Amniotic stem cell (primary cell): ENCODE measurements at places on chromosomes 1 and 21.
A peak's percentile ranks its signal among the peaks of the same experiment; 100 is the strongest.

DNA sequence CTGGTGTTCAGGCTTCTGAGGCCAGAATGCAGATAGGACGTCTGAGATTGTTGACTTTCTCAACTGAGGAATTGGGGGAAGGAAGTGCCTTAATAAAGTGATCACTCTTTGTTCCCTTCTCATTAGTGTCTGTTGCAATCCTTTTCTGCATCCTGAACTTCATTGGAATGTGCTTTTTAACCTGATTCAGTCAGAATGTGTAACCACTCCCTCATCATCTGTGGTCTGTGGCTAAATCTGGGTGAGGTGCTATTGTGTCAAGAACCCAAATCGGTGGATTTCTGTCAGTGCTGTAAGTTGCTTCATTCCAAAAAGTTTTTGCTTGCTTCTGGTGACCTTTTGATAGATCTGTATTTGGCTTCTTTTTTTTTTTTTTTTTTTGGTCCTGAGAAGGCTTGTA is 38.2 kb downstream of the ARID1A start:
- DNase-seq = no peak

- DNase-seq = no peak
These were observed 2.6 kb downstream of the KRTAP10-6 start for GRCh38 chr21:44589586-44590305.

GRCh38 chr1:222239130-222239529 is 308.8 kb downstream of the HHIPL2 start:
- no peak for DNase-seq

- DNase-seq = no peak
These were observed 15.5 kb downstream of the SLC6A17 start for GRCh38 chr1:110165761-110166231.

- no peak for DNase-seq
These were observed 110.9 kb downstream of the KCNN3 start for GRCh38 chr1:154759196-154759595.

DNA sequence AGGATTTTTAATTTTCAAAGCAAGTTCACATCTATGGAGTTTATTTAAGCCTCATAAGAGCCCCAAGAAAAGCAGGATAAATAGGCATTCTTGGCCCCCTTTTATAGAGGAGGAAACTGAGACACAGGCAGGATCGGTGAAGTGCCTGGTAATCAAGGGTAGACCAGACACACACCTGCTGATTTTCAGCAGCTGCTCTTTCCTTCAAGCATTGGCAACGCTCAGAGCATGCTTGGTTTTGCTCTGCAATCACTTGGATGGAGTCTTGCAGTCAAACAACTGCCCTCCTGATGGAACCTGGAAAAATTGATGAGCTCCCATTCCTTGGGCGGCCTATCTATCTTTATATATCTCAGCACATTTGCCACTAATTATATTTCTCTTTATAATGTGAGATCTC is 478.9 kb upstream of the CAMK1G start:
- no peak for DNase-seq

DNA sequence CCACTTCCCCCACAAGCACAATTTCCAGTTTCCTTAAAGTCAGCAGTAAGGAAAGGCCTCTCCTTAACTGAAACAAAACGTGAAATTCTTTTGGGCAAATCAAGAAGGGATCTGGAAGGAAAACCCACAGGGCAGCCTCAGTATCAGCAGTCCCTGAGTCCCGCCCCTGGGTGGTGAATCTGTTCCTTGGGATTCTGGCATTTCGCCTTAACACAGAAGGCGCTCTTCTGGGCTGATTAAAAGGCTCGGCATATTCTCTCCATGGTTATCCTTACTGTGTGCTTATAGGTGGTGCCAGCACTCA is 12.2 kb upstream of the RAB4A start:
- no peak for DNase-seq

GRCh38 chr1:207405814-207406213 is 48.3 kb upstream of the CR2 start:
- no peak for DNase-seq

GRCh38 chr1:67652800-67653199 is 32.2 kb upstream of the GADD45A start:
- no peak for DNase-seq

GRCh38 chr1:238950784-238951183 is 435.6 kb upstream of the CHRM3 start:
- no peak for DNase-seq

- DNase-seq = no peak
These were observed 68.1 kb upstream of the DNAH14 start for GRCh38 chr1:224861339-224861716.

DNA sequence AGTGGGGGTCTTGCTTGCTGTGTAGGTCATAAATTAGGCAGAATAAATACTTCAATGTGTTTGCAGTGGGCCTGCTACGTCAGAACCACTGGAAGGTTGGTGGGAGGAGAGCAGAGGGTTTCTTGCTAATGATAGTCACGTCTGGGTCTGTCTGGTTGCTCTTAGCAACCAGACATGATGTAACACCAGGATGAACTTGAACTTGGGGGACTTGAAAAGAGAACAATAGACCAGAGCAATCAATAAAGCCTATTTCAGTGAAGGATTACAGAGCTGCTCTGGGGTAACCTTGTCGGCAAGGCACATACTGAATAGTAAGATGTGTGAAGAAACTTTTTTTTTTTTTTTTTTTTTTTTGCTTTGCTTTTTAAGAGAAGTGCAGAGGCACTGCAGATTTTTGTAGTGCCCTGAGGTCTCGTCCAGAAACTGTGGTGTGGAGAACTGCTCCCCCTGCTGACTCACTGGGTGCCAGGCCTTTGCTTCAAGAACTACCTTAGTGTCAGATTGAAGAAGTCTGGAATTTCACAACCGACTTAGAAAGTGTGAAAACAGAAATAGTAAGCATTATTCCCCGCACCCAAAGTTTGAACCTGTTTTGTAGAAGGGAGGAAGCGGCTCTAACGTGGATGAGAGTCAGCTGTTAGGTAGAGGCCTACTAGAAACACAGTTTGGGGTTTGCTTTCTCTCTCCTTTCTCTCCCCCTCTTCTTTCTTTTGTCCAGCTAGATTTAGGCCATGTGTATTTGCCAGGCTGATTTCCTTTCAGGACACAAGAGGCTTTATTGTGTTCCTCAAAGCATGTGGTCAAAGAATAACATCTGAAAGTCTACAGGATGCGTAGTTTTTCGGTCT is 271.6 kb downstream of the TM2D1 start:
- peak; percentile 74 for DNase-seq

- DNase-seq = no peak
These were observed 21.5 kb upstream of the QSOX1 start for GRCh38 chr1:180133193-180133592.

- no peak for DNase-seq
These were observed 106.7 kb upstream of the C21orf91 start for GRCh38 chr21:17925899-17926298.

- no peak for DNase-seq
These were observed 64.0 kb upstream of the ZNF281 start for GRCh38 chr1:200473698-200474371.

GRCh38 chr1:246748867-246749266 is 24.7 kb downstream of the SCCPDH start:
- DNase-seq = no peak

GRCh38 chr1:117341123-117341522 is 26.1 kb upstream of the MAN1A2 start:
- DNase-seq = no peak

DNA sequence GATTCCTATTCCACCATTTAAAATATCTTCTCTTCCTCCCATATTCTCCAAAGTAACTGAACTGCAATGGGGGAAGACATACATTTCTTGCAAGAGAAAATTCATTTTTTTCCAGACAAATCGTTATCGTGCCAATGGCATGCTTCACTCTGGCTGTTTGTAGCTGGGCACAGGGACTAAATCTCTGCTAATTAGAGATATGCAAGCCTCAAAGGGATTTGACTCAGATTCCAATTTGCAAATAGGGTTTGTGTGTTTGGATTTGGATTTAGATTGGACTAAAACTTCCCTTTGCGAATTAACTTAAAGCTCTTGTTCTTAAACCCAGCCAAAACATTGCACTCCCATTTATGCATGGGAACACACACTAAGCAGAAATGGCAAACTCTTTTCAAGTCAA is 276.2 kb upstream of the DUSP10 start:
- no peak for DNase-seq

DNA sequence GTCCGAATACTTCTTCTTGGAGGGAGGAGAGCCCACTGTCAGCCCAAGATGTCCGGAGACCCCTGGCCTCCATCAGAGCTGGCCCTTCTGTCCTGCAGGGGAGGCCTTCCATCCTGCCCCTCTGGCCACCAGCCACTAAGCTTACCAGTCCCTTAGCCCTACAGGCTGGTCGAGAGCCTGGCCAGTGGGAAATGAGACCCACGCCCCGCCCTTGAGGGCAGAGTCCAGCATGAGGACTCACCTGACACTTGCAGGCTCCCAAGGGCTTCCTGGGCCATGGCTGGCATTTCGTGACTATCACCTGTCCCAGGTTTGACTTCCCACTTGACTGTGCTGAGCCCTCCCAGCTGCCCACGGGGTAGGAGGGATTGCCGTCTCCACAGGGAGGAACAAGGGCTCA is 361.8 kb upstream of the VAMP3 start:
- no peak for DNase-seq

- no peak for DNase-seq
These were observed 2.2 kb downstream of the FAM89A start for GRCh38 chr1:231037585-231038517.
